ENCODE measurements at places on chromosomes 1 and 21. TPM values are rescaled to one million over a fixed set of nuclear protein-coding genes. Genes with fewer than 3 reads are reported as not detected.

KIF2C gene
- total RNA-seq, result 1.3 TPM

RWDD3 gene
- total RNA-seq, result 6.9 TPM

UTS2 gene
- not detected for total RNA-seq

TNFRSF18 gene
- not detected for total RNA-seq

XKR8 gene
- total RNA-seq, result 13.0 TPM

EPHA10 gene
- not detected for total RNA-seq
